ENCODE measurements at places on chromosomes 1 and 21. TPM values are rescaled to one million over a fixed set of nuclear protein-coding genes. Genes with fewer than 3 reads are reported as not detected.
A peak's percentile ranks its signal among the peaks of the same experiment; 100 is the strongest.

- no peak for DNase-seq
Observed at GRCh38 chr1:230768903-230769570, 21.8 kb downstream of the CAPN9 start.

- no peak for DNase-seq
Observed at GRCh38 chr1:21865609-21865942, 53.5 kb downstream of the LDLRAD2 start.

DNA sequence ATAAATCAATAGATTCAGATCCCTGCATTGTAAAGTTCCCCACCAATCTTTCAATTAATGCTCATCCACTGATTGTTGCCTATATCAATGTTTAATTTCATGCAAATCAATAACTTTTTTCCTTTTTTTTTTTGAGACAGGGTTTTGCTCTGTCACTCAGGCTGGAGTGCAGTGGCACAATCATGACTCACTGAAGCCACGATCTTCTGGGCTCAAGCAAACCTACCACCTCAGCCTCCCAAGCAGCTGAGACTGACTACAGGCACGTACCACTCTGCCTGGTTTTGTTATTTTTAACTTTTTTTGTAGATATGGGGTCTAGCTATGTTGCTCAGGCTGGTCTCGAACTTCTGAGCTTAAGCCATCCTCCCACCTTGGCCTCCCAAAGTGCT is 25.7 kb downstream of the DIO1 start:
- DNase-seq = no peak

- DNase-seq = no peak
Observed at GRCh38 chr1:22074803-22075202, 22.3 kb downstream of the CDC42 start.

DNA sequence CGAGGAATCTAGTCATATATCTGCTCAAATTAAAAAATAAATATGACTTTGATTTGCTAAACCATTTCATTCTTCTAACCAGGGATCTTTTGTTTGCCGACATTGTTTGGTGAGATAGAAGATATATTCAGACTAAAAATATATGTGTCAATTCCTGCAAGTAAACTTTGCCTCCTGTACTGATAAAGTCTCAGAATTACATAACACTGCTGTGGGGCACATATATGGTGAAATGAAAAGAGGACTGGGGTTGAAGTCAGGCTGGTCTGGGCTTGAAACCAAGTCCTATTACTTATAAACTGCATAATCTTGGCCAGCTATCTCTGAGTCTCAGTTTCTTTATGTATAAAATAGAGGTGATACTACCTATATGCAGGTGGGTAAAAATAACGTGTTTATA is 9.8 kb downstream of the SCMH1 start:
- DNase-seq = no peak

DNA sequence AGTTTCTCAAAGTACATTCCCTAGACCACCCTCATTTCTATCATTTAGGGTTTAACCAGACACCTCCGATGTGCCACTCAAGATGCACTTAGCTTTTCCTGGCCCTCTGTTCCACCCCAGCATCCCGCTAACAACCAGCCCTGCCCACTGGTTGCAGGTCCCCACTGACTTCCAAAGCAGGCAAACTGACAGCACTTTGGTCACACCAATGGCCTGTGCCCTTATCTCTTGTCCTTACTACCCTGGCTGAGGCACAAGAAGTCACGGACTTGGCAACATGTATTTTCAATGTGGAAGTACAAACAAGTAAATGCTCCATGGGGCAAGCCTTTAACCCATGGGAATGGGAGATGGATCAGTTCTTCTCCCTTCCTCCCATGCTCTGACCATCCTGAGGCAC is 357.1 kb downstream of the OMA1 start:
- DNase-seq = no peak

DNA sequence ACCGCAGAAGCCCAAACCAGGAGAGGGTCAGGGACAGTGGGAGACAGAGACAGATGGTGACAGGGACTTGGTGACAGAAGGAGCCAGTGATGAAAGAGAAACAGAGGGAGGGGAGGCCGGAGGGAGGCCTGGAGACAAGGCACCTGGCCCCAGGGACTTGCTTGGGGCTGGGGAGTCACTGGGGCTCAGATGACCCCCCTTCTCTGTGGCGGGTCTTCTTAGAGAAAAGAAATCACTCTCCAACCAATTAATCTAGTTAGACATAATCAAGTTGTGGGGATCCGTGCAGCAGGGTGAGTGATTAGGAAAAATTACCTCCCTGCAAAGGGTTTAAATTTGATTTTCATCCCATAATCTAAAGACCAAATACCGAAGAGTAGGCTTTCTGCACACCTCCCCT is 519.8 kb downstream of the PTPRU start:
- DNase-seq = no peak

DNA sequence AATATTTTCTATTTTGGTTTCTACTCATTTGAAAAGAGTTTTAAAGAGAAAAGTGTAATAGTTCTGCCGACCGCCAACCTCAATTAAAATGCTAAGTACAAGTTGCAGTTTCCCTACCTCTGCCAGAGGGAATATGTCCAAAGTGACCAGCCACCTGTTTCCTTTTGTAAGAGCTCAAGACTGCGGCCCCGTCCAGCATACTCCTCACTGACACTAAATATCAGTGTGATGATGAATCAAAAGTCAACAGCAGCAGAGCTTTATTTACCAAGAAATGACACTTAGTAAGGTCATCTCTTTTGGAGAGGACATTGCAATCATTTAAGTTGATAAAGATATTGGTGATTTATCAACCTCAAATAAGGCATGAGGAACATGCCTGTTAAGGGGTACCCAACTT is 57.4 kb upstream of the NRIP1 start:
- DNase-seq = no peak

GRCh38 chr1:71857862-71858261 is 424.5 kb downstream of the NEGR1 start:
- DNase-seq = no peak

DNA sequence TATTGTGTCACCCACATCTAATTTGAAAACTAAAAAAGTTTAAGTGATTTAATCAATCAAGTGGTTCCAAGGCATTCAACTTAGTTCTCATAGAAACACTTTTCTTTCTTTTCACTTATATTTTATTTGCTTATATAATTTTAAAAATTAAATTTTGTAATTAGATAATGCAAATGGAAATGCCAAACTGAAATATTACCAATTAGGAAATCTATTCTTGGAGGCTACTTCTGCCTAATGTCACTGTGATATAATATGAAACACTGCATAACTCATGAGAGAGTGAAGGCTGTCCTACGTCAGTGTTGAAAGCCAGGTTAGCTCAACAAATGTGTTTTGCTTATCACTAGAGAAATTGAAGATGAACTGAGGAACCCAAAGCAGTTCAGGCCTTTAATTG is 18.3 kb upstream of the SHCBP1L start:
- no peak for DNase-seq

- DNase-seq = no peak
Observed at GRCh38 chr1:240455228-240455821, 156.6 kb downstream of the GREM2 start.

DNA sequence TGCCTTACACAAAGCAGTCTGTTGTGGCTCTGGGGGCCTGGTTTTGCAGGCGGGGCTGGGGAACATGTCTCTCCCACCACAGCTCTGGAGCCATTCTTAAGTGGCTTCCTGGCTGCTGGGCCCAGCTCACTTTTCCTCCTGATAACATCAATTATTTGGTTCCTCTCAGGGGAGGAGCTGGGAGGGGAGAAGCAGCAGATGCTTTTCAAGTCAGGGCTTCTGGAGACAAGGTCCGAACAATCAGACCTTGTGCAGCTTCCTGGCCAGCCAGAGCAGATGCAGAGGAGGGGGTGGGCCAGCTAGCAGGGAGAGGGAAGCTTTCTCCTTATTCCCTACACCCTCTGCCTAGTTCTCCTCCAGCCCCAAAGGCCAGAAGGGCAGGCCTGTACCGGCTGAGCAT is 3.7 kb upstream of the PAQR6 start:
- DNase-seq = peak; percentile 57

GRCh38 chr1:3312310-3312897 is 142.1 kb upstream of the ARHGEF16 start:
- no peak for DNase-seq

GRCh38 chr1:244074559-244075171 is 23.6 kb downstream of the ZBTB18 start:
- DNase-seq = no peak

- no peak for DNase-seq
Observed at GRCh38 chr1:192461684-192462083, 113.9 kb upstream of the RGS1 start.

- DNase-seq = no peak
Observed at GRCh38 chr1:208291923-208292711, 47.9 kb upstream of the PLXNA2 start.

DNA sequence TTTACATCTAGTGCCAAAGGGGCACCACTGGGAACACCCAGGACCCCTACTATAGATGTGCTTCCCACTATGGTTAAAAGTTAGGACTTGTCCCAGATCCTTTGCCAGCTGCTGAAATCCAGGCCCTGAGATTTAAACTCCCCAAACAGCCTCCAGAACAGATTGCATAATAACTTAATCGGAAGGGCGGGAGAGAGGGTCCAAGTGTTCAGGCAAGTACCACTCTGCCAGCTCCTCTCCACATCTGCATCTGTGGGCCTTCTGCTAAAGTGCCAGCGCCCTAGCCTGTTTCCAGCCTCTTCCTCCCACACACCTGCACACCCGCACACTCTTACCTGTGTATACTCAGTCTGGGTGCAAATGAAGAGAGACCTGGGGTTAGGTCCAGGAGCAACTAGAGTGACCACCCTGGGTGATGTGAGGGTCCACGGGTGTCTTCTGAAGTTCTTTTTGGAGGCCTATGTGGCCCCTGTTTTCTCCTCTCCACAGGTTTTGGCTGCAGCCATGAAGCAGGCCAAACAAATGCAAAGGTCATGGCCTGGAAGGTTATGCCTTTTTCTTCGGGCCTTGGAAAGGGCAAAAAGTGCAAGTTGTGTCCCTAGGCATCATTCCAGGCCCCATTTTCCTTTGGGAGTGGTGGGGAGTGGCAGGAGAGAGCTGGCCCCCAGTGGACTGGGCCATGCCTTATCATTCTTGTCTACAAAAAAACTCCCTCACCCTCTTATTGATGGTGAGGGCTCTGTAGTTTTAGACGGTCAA is 29.3 kb downstream of the KIRREL1 start:
- DNase-seq = no peak

DNA sequence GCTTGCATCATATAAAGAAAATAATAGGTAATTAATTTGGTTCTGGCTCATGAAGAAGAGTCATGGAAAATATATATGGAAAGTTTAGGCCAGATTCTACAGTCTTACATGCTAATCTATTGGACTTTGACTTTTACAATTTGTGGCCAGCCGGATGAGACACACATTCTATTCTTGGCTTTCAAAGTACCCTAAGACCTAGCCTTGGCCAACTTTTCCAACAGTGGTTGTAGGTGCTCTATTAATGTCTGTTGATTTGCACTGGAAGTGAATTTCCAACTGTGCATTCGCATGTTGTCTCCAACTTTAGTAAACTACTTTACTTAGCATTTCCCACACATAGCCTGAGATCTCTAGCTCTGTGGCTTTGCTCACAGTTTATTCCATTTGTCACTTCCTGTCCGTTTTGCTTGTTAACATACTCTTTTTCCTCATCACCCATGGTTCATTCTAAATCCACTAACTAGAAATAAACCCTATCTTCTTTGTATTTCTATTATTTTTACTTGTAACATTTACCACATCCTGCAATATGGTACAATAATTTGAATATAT is 644.0 kb downstream of the PTPRC start:
- DNase-seq = no peak

DNA sequence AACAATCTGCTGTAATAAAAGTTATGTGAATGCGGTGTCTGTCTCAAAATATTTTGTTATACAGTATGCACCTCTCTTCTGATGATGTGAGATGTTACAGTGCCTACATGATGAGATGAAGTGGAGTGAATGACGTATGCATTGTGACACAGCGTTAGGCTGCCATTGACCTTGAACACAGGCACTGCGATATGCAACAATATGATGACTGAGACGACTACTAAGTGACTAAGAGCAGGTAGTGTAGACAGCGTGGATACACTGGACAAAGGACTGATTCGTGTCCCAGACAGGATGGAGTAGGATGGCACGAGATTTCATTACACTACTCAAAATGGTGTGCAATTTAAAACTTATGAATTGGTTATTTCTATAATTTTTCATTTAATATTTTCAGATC is 8.4 kb downstream of the SGIP1 start:
- DNase-seq = no peak

DNA sequence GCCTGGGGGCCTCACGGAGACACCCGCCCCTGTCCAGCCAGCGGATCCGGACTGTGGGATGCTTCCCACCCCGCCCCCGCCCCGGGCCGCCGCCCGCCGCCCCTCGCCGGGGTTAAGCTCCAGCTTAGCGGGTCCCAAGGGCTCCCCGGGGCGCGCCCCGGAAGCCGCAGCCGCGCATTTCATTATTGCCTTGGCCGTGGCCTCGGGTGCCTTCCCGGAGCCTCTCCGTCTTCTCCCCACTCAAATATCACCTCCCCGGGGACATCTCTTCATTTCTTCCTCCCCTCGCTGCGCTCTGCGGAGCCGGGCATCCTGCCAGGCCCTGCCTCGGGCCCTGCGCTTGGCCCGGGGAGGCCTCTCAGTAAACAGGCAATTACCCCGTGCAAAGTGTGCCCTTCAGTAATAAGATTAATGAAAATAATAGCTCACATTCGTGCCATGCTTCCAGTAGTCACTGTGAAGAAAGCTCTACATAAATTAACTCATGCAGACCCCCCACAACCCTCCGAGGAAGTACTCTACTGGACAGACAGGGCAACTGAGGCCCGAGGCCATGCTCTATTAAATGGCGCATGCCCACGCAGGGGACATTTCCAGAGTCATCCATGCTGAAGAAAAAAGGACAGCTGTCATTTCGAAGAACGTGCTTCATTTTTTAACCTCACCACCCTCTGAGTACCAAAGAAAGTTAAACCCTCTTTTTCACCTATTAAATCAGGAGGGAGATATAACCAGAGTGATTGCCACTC is 49.9 kb upstream of the LAPTM5 start:
- no peak for DNase-seq

- no peak for DNase-seq
Observed at GRCh38 chr1:181430015-181430885, 53.1 kb upstream of the CACNA1E start.

- no peak for DNase-seq
Observed at GRCh38 chr1:8437347-8437746, 119.4 kb downstream of the SLC45A1 start.

GRCh38 chr1:197903196-197903514 is 725 bp downstream of the C1orf53 start:
- DNase-seq = no peak

GRCh38 chr1:203640723-203641502 is 14.3 kb downstream of the ATP2B4 start:
- DNase-seq = no peak

Gene LMX1A
- 0.29 TPM for polyA plus RNA-seq

Gene IL6R
- 6.5 TPM for polyA plus RNA-seq

Gene ATP1A2
- polyA plus RNA-seq = 41.5 TPM

Gene RPTN
- polyA plus RNA-seq = not detected

Gene GBP5
- polyA plus RNA-seq = 1.5 TPM

Gene SASS6
- 2.4 TPM for polyA plus RNA-seq

Gene PCBP3
- polyA plus RNA-seq = 4.6 TPM

Gene DRAXIN
- polyA plus RNA-seq = 0.01 TPM

Gene KCNK2
- polyA plus RNA-seq = 5.2 TPM

Gene HNRNPCL1
- polyA plus RNA-seq = not detected

Gene PLEKHA6
- 9.5 TPM for polyA plus RNA-seq

All from urinary bladder (tissue), 4 donors.